ENCODE measurements at places on chromosomes 1 and 21.

GRCh38 chr1:91282695-91283420 is 121.8 kb downstream of the HFM1 start:
- peak; percentile 19 for DNase-seq

GRCh38 chr1:183061194-183061593 is 38.0 kb downstream of the LAMC1 start:
- no peak for DNase-seq

DNA sequence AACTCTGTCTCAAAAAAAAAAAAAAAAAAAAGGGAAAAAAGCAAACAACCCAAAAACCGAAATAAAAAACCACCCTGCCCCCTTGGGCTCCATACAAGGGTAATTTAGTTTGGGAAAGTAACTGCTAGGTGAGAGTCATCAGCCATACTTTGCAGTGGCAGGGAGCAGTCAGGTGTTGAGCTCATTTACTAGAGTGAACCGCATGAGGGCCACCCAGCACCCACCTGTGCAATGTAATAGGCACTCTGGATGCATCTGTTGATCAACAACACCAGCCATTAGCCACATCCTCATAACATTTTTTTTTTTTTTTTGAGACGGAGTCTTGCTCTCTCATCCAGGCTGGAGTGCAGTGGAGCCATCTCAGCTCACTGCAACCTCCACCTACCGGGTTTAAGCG is 9.1 kb downstream of the INAVA start:
- DNase-seq = no peak

GRCh38 chr1:24856787-24857506 is 73.1 kb downstream of the RUNX3 start:
- DNase-seq = no peak

DNA sequence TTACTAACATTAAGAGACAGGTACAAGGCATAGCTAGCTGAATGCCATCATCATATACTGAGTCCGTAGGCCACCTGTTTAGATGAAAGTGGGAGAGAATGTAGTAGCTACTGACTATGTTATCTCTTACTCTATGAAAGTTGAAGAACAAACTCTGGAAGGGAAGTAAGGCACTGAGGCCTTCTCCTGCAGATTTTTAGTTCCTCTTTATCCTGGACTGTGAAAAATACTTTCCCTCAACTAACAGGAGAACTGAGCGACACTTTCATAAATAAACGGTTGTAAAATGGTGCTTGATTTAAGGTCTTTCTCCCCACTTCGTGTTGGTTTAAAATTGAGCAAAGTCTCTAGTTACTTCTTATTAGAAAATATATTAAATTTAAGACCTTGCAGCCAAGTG is 101.9 kb downstream of the FNBP1L start:
- DNase-seq = no peak

GRCh38 chr1:154337253-154337894 is 12.0 kb downstream of the ATP8B2 start:
- DNase-seq = no peak

- DNase-seq = no peak
Measured at GRCh38 chr1:95369985-95370690, 136.1 kb downstream of the RWDD3 start.

- DNase-seq = no peak
Measured at GRCh38 chr1:97814121-97814520, 106.7 kb downstream of the DPYD start.

DNA sequence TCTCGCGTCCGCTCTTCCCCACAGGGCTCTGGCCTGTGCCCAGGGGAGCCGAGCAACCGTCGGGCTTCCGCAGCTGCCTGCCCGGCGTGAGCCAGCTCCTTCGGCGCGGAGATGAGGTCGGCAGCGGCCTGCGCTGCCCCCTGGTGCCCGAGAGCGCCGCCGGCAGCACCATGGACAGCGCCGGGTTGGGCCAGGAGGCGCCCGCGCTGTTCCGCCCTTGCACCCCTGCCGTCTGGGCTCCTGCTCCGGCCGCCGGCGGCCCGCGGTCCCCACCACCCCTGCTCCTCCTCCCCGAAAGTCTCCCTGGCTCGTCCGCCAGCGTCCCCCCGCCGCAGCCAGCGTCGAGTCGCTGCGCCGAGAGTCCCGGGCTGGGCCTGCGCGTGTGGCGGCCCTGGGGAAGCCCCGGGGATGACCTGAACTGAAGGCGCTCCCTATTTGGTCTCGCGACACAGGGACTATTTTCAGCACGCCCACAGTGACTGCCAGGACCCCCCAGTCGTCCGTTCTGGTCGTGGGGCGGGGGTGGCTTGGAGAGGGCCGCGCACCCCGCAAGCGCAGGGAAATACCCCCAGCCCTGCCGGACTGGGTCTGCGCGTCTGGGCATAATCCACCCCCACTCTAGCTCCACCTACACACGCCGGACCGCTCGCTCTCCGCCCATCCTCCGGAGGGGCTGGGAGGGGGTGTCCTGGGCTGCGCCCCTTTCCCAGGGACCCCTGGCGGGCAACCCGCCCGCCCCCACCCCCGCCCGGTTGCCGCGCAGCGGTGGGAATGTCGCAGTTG is 1.3 kb downstream of the HES3 start:
- DNase-seq = peak; percentile 37

DNA sequence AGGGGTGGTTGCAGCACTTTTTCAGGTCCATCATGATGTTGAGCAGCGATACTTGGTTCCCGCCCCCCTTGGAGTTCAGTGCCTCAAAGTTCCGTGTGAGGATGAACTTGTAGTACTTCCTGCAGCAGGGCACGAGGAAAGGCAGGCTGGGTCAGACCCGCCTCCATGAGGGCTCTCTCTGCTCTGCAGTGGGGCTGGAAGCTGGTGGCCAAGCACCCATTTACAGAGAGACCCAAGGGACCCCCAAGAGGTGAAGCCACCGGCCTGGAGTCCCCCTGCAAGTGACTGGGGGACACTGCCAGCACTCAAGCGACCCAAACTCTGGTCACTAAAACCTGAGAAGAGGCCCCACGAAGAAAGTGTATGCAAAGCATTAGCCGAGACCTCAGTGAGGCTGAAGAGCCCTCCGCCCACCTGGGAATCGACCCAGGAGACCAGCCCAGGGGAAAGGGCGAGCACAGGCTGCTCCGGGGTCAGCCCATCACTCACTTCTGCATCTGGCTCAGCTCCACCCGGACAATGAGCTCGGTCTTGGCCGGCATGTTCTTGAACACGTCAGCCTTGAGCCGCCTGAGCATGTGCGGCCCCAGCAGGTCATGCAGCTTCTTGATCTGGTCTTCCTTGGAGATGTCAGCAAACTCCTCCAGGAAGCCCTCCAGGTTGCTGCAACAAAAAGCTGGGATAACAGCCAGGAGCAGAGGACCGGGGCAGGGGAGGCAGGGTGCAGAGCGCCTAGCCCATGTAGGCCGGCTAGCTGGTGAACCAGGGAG is 45.2 kb downstream of the CHD5 start:
- no peak for DNase-seq

DNA sequence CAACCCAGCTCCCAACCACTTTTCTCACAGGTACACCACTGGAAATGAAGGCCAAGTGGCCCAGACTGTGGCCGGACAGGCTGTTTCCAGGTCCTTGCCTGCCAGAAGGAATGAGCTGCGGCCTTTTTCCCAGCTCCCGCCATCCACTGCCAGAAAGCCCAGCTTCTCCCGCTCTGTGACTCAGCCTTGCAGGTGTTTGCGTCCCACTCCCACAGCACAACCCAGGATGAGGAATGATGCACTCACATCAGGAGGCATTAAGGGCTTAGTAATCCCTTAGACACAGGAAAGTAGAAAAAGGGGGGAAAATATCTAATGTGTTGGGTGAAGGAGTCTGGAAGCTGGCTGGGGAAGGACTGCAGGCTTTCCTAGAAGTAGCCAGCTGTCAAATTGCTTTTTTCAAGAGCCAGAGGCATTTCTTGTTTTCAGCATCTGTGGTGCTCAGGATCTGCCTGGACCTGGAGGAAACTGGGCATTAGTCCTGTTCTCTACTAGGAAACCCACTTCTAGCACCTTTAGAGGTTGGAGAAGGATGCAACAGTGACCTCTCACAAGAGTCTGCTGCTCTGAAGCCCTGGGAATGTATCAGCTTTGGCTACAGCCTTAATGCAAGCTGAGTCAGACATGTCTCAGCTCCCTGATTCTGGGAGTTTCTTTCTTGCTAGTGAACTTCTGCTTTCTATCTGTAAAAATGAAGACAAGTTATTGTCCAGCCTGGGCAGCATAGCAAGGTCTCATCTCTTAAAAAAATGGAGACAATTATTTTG is 13.2 kb upstream of the MAP1LC3C start:
- DNase-seq = no peak

GRCh38 chr1:14835725-14836124 is 237.2 kb downstream of the KAZN start:
- no peak for DNase-seq

GRCh38 chr1:153945131-153945794 is 1.3 kb downstream of the DENND4B start:
- peak; percentile 26 for DNase-seq

- DNase-seq = peak; percentile 81
Measured at GRCh38 chr1:66533804-66534740, at the start of gene SGIP1. SGIP1 (plus strand) TSS chr1:66534153; CDS start chr1:66534359, 206 bp downstream.

DNA sequence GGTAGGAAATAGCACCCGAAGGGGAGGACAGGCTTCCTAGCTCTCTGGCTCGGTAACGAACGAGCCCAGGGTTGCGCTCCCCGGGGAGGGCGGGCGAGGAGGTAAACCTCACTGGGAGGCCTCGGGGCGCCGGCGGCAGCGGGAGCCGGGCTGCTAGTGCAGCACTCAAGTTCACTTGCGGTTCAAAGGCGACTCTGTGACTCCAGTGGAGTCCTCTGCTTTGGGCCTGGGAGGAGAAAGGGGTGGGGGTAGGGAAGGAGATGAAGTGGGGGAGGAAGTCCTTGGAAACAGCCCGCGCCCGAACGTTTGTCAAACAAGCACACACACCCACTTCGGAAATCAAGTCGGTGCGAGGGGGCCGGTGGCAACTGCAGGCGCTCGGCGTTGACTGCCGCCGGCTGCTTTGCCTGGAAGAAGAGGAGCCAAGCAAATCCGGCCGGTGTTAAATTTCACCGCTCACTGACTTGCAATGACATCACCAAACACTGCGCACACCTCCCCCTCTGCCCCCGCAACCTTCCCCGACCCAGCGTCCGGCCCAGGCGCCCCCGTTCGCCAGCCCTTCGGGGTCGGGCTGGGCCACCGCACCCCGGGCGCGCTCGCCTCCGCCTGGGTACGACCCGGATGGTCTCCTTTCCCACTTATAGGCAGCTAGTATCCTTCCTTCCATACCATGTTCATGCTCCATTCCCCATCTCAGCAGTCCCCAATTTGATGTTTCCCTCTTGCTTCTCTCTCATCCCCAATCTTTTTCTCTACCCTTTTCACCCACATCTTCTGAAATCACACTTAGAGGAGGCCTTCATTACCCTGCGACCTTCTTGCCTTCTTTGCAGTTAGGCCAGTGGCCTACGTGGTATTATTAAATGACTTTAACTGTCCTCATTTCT is at the start of gene COL24A1:
Gene COL24A1, minus strand, starts transcription at position 207 of the 890 bp plus-strand sequence. CDS start 376 bp downstream, outside the sequence.
- no peak for DNase-seq

DNA sequence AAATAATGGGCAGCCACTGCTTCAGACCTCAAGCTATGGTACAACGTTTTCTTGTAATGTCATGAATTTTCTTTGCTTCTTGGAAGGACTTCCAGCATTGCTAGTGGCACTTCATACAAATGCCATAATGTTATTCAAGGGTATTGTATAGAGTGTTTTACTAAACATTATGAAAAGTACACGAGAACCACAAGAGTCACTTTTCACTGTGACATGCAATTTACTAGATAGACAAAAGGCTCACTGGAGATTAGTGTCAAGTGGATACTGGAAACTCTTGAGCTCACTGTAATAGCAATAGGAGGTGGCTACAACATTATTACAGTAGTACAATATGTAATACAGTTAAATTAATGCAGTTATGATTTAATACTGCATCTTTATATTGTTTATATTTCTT is 5.3 kb upstream of the OLFM3 start:
- DNase-seq = no peak

- no peak for DNase-seq
Measured at GRCh38 chr1:197811769-197812168, 36.5 kb upstream of the DENND1B start.

DNA sequence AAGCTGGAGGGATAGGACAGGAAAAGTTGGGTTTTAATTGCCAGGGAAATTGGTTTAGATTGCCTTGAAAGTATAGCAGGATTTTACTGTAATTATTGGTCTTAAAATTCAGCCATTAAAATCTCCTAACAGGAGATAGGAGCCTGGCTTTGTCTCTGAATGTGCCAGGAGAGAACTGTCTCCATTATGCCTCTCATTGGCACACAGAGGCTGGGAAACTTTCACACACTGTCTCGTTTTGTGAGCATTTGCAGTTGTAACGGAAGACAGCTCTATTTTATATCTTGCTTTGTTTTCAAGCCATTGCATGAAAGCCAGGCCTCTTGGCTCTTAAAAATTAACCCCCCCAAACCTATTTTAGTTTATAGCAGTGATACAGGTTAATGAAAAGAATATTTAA is 12.5 kb downstream of the DNAJC6 start:
- peak; percentile 46 for DNase-seq

DNA sequence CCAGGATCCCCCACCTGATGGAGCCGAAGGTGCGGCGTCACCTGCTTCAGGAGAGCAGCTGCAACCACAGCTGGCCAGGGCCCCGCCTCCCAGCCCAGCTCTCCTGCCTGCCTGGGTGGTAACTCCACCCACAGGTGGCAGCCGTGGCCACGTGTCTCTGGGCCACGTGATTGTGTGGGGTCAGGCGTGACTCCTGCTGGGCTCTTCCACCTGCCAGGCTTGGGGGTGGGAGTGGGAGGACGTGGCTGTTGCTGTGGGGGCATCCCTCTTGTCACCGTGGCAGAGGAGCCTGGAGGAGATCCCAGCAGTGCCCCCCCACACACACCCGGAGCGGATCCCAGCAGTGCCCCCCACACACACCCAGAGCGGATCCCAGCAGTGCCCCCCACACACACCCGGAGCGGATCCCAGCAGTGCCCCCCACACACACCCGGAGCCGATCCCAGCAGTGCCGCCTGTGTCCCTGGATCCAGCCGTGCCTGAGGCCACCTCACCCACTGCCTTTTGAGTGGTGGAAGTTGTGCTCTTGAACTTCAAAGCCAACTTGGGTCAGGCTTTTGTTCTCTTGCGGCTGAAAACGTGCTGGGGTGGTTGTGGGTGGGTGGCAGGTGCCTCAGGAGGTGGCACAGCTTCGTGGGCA is 32.2 kb downstream of the POFUT2 start:
- DNase-seq = no peak

GRCh38 chr1:197928849-197929336 is 11.7 kb downstream of the LHX9 start:
- DNase-seq = no peak

DNA sequence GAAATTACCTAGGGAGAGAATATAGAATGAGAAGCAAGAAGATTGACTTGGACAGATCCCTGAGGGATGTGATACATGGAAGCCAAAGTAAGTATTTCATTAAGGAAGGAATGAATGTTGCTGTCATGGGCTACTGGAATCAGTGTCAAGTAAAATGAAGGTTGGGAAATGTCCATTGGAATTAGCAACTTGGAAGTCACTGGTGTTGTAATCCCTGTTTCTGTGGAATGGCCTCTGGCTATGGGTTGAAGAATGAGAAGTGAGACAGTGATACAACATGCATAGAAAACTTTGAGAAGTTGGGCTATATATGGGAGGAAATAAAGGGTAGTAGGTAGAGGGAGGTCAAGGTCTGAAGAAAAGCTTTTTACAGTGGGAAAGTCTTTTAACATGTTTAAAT is 54.7 kb downstream of the CCDC18 start:
- no peak for DNase-seq

GRCh38 chr21:36163750-36164741 is 7.4 kb downstream of the DOP1B start:
- DNase-seq = no peak

GRCh38 chr1:7693662-7694061 is 77.4 kb upstream of the VAMP3 start:
- no peak for DNase-seq
